ENCODE measurements at places on chromosomes 7 and 10.

GRCh38 chr10:55466806-55467504 is 665.9 kb upstream of the PCDH15 start:
- no peak for DNase-seq

- no peak for DNase-seq
Measured at GRCh38 chr7:37705976-37706375, 22.4 kb downstream of the GPR141 start.

DNA sequence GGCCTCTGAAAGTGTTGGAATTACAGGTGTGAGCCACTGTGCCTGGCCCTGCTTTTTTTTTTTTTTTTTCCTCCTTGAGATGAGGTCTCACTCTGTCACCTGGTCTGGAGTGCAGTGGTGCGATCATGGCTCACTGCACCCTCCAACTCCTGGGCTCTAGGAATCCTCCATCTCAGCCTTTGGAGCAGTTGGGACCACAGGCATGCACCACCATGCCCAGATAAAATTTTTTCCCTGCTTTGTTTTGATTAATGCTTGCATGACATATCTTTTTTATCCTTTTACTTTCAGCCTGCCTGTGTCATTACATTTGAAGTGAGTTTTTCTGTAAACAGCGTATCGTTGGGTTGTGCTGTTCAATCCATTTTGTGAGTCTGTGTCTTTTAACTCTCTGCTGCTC is 97.0 kb downstream of the ANKRD61 start:
- no peak for DNase-seq

GRCh38 chr10:73768881-73769280 is 13.0 kb upstream of the CHCHD1 start:
- no peak for DNase-seq

DNA sequence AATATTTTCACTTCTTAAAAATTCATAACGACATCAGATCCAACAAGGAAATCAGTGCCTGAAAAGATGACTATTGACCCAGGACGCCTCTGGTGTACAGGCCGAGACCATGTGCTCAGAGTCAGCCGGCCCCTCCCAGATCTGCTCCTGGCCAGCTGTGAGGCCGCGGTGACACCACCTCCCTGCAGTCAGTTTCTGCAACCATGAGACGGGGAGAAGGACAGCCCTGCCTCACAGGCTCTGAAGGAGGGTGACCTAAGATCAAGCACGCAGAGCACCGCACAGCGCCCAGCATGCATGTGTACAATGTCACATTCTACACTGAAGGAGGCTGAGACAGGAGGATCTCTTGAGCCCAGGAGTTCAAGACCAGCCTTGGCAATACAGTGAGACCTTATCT is 2.6 kb upstream of the GPER1 start:
- DNase-seq: no peak

- no peak for DNase-seq
Measured at GRCh38 chr7:129434675-129435318, 565 bp downstream of the STRIP2 start.

GRCh38 chr10:28949005-28950004 is 272.0 kb downstream of the BAMBI start:
- DNase-seq: no peak

GRCh38 chr10:46077141-46077554 is 31.1 kb upstream of the MSMB start:
- DNase-seq: no peak

GRCh38 chr10:20647756-20648155 is 249.4 kb downstream of the NEBL start:
- DNase-seq: no peak

DNA sequence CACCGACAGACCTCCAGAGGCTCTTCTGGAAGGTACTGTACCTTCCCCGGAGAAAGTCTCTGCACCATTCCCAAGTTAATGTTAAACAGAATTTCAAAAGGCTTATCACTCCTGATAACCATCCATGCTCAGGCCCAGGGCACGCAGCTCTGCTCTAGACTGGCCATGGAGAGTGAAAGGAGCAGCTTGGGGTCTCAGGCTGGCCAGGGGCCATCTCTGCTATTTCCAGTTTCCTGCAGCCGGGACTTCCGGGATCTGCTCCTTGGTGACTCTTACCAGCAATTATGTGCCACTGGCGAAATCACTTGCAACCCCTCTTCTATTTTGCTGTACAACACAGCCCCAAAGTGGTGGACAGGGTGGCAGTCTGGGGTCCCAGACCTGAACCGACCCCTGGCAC is 6.0 kb downstream of the CLDN15 start:
- DNase-seq: no peak

DNA sequence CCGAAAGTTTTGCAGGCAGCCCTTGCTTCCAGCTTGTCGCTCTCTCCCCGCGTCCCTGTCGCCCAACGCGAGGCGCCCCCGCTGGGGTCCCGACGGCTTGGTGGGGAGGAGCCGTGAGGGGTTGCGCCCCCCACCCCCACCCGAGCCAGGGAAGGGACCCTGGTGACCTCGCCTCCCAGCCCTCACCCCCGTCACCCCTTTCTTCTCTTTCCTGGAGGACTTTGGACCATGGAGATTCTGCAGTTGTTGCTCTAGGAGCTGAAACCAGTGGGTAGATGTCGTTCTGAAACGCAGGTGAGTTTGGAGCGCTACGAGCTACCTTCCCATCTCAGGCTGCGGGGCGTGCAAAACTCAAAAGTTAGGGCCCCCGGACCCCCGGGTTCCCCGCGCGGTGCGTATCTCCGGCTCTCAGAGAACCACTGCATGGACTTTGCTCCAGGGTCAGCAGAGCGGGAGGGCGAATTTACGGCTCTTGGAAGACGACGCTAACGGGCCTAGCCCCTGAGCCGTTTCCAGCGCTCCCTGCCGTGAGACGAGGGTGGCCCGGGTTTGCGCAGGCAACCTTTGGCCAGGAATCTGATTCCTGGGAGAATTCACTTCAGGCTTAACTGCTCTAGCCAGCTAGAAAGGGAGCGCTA is 684 bp upstream of the ATXN7L1 start:
- peak; percentile 39 for DNase-seq

GRCh38 chr7:75656740-75657139 is 82.0 kb downstream of the HIP1 start:
- no peak for DNase-seq
